ENCODE measurements at places on chromosomes 3 and 15.

DNA sequence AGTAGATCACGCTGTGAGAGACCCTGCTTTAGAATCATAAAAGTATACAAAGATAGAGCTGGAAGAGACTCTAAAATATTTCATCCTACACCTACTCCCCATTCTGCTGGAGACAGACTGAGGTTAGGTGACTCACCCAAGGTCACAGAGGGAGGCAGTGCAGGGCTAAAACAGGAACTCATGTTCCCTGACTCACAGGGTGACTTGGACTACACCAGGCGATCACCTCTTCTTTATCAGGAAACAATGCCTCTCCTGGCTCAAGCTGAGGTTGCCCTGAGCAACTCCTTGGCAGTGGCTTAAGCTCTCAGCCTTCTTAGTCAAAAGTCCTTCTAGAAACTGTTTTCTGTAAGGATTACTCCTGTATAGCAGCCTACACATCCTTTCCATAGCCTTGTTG, 26.4 kb upstream of the TNFAIP8L3 start:
- no peak for DNase-seq

DNA sequence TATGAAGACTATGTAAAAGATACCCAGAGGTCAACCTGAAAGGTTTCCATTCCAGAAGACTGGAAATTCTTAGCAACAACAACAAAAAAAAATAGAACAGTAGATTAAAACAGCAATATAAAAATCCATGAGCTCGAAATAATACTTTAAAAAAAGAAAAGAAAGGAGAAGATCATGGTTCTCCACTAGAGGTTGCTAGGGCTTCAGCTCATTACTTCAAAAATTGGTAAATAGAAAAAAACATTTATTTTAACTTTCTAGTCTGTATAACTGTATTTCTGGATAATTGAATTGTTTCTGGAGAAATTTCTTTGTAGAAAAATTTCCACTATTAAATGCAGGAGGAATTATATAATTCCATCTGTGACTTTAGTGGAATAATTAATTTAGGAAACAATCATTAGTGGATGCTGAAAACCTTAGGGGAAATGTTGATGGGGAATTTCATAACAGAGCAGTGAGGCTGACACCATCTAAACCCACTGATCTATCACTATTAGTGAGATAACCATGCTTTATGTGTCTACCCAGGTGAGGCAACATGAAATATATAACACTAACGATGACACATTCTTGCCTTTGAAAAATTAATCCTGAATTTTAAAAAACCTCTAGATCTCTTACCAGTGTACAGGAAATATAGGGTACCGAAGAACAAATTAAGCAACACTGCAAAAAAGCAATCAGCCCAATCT, 62.5 kb upstream of the SNRK start:
- no peak for DNase-seq

GRCh38 chr3:9638155-9638554, 11.2 kb upstream of the MTMR14 start:
- peak; percentile 53 for DNase-seq

DNA sequence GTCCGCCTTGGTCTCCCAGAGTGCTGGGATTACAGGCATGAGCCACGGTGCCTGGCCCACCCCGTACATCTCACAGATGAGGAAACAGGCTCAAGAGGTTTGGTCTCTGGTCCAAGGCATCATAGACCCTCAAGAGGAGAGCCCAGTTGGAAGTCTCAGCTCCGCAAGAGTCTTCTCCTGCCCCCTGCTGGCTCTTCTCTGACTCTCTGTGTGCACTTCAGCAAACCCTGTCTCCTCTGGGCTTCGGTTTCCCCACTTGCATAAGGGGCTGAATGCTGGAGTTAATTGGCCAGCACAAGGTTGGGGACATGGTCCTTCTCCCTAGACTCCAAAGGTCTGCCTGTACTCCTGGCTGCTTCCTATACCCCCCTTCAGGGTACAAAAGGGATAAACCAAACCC, 3.9 kb downstream of the MST1R start:
- DNase-seq, result no peak

DNA sequence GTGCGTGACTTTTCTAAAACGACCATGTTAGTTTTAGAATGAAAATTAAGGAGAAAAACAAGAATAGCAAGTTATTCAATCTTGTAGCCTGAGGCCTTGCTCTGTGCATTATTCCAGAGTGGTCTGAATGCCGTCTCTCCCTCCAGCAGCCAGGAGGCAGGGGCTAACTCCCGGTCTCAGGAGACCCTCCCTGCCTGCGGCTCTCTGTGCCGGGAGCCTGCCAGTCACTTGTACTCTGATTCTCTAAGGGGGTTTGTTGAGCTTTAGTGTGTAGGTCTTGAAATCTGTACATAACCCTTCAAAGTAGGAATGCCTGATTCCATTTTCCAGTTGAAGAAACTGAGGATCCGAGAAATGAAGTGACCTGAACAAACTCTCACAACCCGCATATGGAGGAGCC, 97.3 kb downstream of the ARNT2 start:
- no peak for DNase-seq

- DNase-seq, result peak; percentile 79
Measured at GRCh38 chr3:151278230-151278629, at the start of gene P2RY14. Gene P2RY14 (minus strand): TSS chr3:151278542. CDS start chr3:151214316, 64,226 bp downstream.

- no peak for DNase-seq
Measured at GRCh38 chr15:29849218-29849617, 26.9 kb upstream of the TJP1 start.
